NCI-H1694 (cell line): ENCODE measurements at places on chromosomes 6 and 20.

GRCh38 chr6:164832410-164832809, 477.0 kb downstream of the C6orf118 start:
- DNase-seq = no peak

DNA sequence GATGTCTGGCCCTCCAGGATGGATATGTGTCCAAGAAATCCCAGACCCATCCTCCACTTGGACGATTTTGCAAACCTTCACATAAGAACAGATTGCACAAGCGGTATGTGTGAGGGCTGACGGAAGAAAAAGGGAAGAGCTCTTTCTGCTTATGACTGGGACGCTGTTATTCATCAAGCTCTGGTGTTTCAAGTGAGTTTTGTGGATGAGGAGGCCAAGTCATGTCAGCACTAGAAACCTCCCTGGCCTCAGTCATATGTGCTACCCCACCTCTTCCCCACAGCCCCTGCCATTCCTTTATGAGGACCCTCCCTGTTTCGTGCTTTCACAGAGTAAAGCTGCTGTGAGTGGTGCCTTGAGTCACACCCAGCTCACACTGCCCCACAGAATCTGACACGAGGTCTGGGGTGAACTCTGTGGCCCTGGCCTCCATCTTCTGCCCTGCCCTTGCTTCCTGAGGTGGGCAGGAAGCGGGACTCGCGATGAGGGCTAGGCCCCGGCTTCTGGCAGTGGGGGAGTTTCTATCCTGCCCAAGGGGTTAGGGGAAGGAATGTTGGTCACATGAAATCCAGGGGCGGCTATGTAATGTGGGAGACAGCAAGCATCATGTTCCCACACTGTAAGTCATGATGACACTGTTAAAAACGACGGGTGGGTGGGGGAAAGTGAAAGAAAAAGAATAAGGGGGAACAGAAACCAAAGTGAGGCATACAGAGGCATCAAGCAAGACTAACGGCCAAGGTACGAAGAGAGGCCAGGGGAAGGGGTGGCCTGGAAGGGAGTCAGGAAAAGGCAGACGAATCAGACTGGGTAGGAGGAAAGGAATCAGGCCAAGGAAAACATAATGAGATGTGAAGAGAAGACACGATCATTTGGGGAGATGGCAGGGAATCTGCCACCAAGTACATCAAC, 78.1 kb downstream of the PRDM1 start:
- no peak for DNase-seq

DNA sequence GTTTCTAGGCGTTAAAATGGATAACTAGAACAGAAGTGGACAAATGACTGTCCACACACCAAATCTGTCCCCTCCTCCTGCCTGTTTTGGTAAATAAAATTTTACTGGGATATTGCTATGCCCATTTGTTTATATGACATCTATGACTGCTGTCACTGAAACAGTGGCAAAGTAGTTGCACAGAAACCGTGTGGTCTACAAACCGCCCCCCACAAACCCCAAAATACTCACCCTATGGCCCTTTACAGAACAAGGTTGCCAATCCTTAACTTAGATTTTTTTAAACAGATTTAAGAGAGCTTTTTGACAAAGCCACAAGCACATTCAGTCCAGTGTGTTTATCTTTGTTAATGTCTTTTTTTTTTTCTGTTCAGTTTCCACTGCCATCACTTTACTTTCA, 137.8 kb downstream of the MTFR2 start:
- DNase-seq = no peak

- DNase-seq = no peak
Observed at GRCh38 chr6:10278746-10279145, 136.1 kb downstream of the TFAP2A start.

DNA sequence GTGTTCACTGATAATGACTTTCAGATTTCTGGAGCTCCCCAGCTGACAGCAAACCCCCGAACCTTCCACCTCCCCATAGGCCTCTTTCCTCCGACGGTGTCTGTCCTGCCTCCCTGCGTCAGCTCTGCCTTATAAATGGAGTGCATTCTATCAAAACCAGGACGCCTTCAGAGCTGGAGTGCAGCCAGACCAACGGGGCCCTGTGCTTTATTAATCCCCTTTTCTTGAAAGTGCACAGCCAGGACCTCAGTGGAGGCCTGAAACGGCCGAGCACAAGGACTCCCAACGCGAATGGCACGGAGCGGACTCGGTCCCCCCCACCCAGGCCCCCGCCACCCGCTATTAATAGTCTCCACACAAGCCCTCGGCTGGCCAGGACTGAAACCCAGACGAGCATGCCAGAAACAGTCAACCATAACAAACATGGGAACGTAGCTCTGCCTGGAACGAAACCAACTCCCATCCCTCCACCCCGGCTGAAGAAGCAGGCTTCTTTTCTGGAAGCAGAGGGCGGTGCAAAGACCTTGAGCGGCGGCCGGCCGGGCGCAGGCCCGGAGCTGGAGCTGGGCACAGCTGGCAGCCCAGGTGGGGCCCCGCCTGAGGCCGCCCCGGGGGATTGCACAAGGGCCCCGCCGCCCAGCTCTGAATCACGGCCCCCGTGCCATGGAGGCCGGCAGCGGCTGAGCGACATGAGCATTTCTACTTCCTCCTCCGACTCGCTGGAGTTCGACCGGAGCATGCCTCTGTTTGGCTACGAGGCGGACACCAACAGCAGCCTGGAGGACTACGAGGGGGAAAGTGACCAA, 42.3 kb upstream of the NAA20 start:
- DNase-seq = peak; percentile 59

GRCh38 chr20:42701948-42702347, 487.8 kb downstream of the PTPRT start:
- DNase-seq = no peak

- no peak for DNase-seq
Observed at GRCh38 chr6:93059911-93060310, 359.4 kb downstream of the EPHA7 start.

GRCh38 chr6:44797746-44798145, 410.2 kb downstream of the CDC5L start:
- no peak for DNase-seq

DNA sequence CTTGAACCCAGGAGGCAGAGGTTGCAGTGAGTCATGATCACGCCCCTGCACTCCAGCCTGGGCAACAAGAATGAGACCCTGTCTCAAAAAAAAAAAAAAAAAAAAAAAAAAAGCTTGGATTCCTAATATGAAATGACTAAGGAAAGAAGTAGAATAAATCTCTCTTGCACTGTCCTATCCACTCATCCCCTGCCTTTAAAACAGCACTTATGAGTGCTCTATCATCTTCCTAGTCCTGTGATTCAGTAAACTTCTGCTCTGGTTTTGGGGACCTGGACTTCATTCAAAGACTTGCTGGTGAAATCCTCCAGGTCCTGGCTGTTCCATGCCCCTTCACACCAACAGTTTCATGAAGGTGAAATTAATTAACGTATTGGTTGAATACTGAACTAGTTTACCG, 29.6 kb downstream of the TNFAIP3 start:
- DNase-seq = no peak

- no peak for DNase-seq
Observed at GRCh38 chr20:58228103-58228483, 360 bp downstream of the ANKRD60 start.

DNA sequence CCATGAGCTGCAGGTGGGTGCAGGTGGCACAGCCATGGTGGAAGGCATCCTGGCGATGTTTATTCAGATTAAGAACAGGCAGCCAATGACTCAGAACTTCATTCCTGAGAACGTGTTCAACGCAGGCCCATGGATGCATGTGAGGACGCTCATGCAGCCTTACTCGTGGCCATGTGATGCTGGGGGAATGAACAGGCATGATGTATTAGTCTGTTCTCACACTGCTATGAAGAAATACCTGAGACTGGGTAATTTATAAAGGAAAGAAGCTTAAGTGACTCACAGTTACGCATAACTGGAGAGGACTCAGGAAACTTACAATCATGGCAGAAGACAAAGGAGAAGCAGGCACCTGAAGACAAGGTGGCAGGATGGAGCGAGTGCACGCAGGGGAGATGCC, 146.6 kb downstream of the RNASET2 start:
- no peak for DNase-seq

DNA sequence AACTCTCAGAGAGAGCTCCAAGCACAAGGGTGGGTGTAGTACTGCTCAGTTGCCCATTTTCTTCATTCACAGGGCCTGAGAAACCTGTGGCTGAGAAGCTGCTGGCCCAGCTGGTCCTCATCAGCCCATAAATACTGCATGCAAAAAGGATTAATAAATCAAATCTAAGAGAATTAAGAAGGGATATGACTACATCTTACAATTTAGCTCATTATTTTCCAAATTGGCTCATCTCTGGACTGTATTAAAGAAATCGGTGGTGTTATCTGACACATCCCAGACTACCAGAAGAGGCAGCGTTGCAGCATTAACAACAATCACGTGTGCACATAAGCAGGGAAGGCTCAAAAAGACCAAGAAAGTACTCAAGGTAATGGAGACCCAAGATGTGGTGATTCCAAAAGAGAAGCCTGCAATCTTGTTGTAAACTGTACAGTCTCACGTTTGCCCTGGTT, 90.7 kb downstream of the CD24 start:
- no peak for DNase-seq

- no peak for DNase-seq
Observed at GRCh38 chr20:32455901-32456701, 98.0 kb downstream of the ASXL1 start.

- DNase-seq = no peak
Observed at GRCh38 chr20:370977-371754, 9.4 kb upstream of the TRIB3 start.

DNA sequence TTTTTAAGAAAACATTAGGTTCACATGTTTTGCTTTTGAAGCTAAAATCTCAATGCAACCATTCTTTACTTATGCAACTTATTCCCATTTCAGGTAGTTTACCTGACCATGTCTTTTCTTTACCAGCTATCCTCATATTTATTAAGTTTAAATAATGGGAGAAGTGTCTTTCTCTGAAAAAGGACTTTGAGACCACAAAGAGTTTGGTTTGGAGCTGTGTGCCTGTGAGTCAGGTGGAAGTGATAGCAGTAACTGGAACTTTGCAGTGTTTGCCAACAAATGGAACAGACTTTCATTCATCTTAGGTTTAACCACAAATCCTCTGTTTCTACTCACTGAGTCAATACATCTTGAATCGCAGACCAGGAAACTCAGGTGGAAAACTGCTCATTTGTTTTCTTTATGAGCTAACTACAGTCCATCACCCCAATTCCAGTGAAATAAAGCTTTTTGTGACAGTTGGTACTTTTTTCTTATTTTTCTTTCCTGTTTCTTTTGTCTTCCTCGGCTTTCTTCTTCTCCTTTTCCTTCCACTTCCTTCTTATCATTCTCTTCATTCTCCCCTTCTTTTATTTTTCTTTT, 148.3 kb upstream of the RIN2 start:
- DNase-seq = no peak

GRCh38 chr6:28811873-28812272, 111.9 kb downstream of the TRIM27 start:
- peak; percentile 46 for DNase-seq

GRCh38 chr20:48335308-48336050, 492.3 kb downstream of the PREX1 start:
- peak; percentile 62 for DNase-seq

- DNase-seq = no peak
Observed at GRCh38 chr6:122141246-122141645, 258.2 kb upstream of the HSF2 start.

- DNase-seq = peak; percentile 33
Observed at GRCh38 chr20:19628570-19629134, 129.4 kb upstream of the RIN2 start.

DNA sequence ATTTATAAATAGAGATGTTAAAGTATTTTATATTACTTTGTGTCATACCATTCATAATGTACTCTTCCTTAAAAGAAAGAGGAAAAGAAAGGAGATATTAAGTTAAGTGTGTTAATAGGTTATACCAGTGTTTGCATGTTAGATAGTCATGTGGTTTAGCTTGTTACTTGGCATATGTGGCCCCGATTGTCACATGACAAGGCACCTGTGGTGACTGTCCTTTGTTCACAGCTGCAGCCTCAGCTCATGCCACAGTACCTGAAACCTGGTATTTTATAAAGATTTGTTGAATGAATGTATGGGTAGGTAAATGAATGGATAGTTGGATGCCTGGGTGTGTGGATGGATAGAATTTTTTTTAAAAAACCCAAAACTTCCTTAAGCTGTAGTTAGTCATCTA, 306.1 kb upstream of the FLRT3 start:
- DNase-seq = no peak

DNA sequence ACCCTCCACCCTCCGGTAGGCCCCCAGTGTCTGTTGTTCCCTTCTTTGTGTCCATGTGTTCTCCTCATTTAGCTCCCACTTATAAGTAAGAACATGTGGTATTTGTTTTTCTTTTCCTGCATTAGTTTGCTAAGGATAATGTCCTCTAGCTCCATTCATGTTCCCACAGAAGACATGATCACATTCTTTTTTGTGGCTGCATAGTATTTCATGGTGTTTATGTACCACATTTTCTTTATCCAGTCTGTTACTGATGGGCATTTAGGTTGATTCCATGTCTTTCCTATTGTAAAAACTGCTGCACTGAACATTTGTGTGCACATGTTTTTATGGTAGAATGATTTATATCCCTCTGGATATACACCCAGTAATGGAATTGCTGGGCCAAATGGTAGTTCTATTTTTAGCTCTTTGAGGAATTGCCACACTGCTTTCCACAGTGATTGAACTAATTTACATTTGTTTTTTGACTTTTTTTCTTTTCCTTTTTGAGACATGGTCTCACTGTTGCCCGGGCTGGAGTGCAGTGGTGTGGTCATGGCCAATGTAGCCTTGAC, 4.5 kb downstream of the KPNA5 start:
- no peak for DNase-seq

- DNase-seq = no peak
Observed at GRCh38 chr6:159778131-159778530, 11.3 kb downstream of the TCP1 start.

- no peak for DNase-seq
Observed at GRCh38 chr6:79797163-79797764, 150.1 kb downstream of the ELOVL4 start.

GRCh38 chr6:165167861-165168260, 141.5 kb downstream of the C6orf118 start:
- DNase-seq = no peak
